Fibroblast of mammary gland (primary cell): ENCODE measurements at places on chromosomes 1 and 21.

GRCh38 chr1:103101399-103101798, 6.9 kb downstream of the COL11A1 start:
- DNase-seq: no peak

DNA sequence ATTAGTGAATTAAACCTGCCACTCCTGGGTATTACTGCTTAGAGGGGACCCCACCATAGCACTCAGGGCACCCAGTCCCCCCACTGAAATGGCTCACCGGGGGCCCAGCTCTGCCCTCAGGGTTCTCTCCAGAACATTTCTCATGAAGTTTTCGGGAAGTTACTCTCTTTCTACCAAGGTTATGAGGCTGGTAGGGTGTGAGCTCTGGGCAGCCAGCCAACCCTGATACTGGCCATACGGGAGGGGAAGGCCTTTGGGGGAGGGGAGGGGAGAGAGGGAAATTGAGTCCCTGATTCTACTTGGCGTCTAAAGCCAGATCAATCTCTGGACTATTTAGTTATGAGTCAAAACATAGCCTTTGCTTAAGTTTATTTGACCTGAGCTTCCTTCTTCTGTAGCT, 12.9 kb upstream of the PDE9A start:
- no peak for DNase-seq

DNA sequence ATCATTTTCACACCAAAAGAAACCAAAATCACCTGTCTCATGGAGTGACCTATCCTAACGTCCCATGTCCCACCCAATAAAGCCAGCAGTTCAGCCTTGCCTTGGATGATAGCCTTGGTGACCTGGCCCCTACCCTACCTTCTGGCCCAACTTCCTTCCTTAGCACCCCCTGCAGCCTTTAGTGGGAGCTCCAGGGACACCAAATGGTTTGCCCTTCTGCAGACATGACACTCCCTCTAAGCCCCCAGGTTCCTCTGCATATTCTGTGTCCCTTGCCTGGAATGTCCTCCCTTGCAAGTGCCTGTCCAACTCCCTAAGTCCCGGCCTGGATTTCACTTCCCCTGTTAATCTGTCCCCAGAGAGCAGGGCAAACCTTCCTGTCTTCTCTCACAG, 2.2 kb downstream of the SLFNL1 start:
- DNase-seq: no peak

GRCh38 chr1:35675773-35676172, 34.4 kb upstream of the PSMB2 start:
- peak; percentile 11 for DNase-seq

GRCh38 chr1:102071451-102071850, 74.7 kb upstream of the OLFM3 start:
- DNase-seq: no peak

DNA sequence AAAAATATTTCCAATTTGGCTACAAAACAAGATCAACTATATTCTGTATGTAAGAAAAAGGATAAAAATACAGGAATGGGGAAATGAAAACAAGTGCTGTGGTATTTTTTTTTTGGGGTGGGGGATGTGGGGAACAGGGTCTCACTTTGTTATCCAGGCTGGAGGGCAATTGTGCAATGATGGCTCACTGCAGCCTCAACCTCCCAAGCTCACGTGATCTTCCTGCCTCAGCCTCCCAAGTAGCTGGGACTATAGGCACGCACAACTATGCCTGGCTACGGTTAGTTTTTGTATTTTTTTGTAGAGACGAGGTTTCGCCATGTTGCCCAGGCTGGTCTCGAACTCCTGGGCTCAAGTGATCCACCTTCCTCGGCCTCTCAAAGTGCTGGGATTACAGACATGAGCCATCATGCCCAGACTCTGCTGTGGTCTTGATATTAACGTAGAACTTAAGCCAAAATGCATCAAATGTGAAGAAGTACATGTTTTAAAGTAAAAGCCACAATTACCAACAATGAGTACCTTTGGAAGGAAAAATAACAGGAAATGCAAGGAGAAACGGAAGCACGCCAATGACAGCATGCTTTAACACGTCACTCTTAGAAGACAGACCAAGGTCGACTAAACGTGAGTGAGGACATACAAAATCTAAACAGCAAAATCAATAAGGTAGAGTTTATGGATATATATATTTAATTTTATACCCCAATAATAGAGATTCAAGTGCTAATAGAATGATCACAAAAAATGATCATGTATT, 8.8 kb upstream of the ABCB10 start:
- DNase-seq: no peak

GRCh38 chr1:178940068-178940765, 69.3 kb upstream of the ANGPTL1 start:
- peak; percentile 96 for DNase-seq

GRCh38 chr1:232450615-232451014, 179.3 kb downstream of the SIPA1L2 start:
- no peak for DNase-seq

DNA sequence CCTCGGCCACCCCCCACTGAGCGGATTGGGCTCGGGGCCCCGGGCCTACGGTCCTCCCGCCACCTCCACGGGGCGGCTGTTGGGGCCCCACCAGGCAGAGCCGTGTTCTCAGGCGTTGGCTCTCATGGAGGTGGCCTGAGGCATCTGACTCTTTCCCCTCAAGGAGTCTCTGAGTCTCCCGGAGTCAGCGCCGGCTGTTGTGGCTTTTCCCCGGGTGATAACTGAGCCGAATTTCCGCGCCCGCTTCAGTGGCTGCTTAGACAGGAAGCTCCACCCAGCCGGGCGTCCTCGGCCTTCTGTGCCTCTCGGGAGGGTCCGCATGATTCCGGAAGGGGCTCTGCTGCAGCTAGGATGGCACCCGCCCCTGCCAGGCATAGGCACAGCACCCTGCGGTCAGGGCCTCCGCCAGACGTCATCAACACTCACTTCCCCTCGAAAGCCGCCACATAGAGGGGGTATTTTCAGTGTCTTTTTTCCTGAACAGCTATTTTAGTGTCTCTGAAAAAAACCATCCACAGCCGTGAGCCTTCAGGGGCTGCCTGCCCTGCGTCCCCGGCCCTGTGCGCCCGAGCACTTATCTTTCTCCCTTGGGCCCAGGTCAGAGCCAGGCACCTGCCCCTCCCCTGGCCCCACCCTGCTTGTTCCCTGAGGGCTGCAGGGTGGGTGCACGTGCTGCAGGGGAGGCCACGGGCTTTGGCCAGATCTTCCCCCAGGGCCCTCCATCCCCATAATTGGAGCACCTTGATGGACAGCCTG, 72.9 kb downstream of the SKI start:
- DNase-seq: no peak

- DNase-seq: no peak
These were observed 98.6 kb upstream of the PPP2R5A start for GRCh38 chr1:212186427-212187207.

- no peak for DNase-seq
These were observed 185.3 kb downstream of the NRIP1 start for GRCh38 chr21:14879458-14879857.

GRCh38 chr1:63861052-63861691, 87.4 kb downstream of the ROR1 start:
- no peak for DNase-seq

- no peak for DNase-seq
These were observed 45.8 kb downstream of the NR5A2 start for GRCh38 chr1:200073286-200073637.

- DNase-seq: peak; percentile 57
These were observed 56.0 kb downstream of the ZMYM4 start for GRCh38 chr1:35324486-35324885.

GRCh38 chr1:208766832-208767231, 522.6 kb upstream of the PLXNA2 start:
- no peak for DNase-seq

GRCh38 chr1:220300442-220301121, 28.3 kb upstream of the RAB3GAP2 start:
- DNase-seq: peak; percentile 90

DNA sequence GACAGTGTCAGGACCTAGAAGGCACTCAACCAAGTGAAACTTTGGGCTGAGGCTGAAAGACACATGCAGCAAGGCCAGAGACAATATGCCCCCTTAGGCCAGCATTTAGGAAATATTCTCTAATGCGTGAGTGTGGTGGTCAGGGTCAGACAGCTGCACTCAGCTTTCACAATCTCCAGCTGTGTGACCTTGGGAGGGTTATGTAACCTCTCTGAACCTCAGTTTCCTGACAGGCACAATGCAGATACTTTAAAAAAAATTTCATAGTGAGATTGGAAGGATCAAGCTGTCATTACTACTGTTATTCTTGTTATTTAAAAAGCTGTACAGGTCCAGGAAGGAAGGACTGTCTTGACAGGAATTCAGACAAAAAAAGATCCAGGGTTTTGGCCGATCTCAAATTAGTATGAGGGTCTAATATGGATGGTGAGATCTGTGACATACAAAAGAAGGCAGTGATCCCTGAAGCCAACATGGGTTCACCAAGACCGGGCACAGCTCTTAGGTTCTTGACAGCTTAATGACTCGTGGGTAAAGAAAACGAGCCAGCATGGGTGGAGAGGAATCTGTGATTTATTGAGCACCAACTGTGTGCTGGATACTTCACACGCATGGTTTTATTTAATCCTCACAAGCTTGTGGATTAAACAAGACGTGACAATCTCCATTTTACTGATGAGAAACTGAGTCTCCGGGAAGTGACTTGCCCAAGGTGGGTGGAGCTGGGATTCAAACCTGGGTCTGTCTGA, 54.6 kb upstream of the POU3F1 start:
- no peak for DNase-seq

GRCh38 chr1:23424293-23425192, at the start of gene TCEA3:
Gene TCEA3 (minus strand): TSS chr1:23424748. CDS start chr1:23424633, 115 bp downstream.
- no peak for DNase-seq

- no peak for DNase-seq
These were observed 11.8 kb downstream of the CHIT1 start for GRCh38 chr1:203217668-203218067.

- DNase-seq: no peak
These were observed 8.0 kb upstream of the FTCD start for GRCh38 chr21:46163380-46163779.

DNA sequence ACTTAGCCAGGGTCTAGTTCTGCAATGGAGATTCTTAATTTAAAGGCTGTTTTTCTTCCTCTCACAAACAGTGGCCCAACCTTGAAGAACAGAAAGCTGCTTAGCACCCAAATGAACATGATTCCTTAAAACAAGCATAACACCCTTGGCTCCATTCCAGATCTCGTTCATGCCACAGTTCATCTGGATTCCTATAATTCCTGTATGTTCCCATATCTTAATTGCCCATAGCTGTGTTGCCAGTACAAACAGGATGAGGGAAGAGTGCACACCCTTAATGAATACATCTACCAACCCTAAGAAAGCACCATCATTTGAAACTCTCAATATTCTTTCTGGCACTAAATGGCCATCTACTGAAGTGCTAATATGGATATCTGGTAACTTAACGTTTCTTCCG, 45.5 kb downstream of the TGFB2 start:
- no peak for DNase-seq

DNA sequence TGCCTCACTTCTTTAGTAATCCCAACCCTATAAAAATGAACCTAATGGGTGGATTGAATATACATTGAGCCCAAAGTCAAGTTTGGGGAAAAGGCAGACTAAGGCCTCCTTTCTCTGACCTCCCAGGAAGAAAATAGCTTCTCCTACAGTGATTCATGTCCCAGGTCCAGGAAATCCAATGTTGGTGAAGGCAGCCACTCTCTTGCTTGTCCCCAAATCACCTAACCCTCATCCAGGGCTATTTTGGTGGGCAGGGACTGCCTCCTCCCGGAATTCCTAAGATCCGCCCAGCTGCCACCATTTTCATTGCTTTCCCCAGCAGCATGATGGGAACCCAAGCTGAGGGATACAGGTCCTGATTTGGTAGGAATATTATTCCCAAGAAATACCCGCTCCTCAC, 8.4 kb downstream of the MYOG start:
- DNase-seq: no peak

DNA sequence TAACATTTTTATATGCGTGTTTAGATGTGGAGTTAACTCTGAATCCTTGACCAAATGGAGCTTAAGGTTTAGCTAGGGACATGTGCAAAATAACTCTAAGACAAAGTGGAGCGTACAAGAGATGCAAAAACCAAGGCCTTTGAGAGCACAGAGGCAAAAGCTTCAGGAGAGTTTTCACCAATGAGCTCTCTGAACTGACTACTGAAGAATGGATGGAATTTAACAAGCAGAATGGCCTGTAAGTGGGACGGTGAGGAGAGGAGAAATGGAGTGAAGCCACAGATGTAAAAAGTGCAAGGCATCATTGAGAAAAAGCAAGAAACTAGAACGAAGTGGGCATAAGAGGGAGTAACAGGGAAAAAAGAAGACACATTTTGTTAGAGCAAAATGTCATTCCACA, 260.0 kb downstream of the RGS7 start:
- no peak for DNase-seq

DNA sequence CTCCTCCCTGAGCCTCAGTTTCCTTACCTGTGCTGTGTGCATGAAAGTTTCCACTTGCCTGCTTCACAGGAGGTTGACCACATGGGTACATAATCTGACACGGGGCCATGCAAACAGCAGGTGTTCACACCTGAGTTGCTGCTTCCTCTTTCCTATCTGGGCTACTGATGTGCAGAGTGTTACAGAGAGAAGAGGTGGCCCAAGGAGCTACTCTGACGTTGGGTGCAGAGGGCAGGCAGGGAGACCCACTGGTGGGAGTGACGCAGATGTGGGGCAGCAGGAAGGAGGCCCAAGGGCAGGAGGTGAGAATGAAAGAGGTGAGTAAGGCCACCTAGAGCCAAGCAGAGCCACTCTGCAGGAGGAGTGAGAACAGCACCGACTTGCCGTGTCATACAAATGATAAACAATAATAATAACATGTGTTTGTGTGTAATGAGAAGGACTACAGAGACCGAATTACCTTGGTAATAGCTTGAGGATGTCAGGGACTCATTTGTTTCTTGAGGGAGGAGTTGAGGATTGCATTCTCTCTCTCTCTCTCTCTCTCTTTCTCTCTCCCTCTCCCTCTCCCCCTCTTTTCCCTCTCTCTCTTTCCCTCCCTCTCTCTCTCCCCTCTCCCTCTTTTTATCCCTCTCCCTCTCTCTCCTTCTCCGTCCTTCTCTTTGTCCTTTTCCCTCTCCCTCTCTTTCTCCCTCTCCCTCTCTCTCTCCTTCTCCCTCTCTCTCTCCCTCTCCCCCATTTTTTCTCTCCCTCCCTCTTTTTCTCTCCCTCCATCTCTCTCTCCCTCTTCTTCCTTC, 87.4 kb upstream of the IGSF21 start:
- no peak for DNase-seq

GRCh38 chr1:192358822-192359221, 42.0 kb downstream of the RGS21 start:
- no peak for DNase-seq

DNA sequence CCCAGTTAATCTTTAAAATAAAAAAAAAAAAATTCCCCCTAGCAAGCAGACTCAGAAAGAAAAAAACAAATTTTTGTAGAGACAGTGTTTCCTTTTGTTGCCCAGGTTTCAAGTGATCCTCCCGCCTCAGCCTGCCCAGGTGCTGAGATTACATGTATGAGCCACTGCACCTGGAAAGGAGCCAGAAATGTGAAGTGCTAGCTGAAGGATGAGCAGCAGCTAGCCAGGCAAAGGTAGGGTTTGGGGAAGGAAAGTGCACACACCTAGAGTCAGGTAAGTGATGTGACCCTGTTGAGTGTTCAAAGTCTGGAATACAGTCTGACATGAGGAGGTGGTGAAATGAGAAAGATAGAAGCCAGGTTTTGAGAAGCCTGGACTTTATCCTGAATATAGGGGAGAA, 1.7 kb downstream of the AKR1A1 start:
- no peak for DNase-seq

GRCh38 chr1:181369416-181369815, 113.9 kb upstream of the CACNA1E start:
- DNase-seq: no peak

- peak; percentile 75 for DNase-seq
These were observed 83.2 kb downstream of the TM2D1 start for GRCh38 chr1:61641578-61642336.
